NT2/D1 (cell line): ENCODE measurements at places on chromosomes 3 and 15.

DNA sequence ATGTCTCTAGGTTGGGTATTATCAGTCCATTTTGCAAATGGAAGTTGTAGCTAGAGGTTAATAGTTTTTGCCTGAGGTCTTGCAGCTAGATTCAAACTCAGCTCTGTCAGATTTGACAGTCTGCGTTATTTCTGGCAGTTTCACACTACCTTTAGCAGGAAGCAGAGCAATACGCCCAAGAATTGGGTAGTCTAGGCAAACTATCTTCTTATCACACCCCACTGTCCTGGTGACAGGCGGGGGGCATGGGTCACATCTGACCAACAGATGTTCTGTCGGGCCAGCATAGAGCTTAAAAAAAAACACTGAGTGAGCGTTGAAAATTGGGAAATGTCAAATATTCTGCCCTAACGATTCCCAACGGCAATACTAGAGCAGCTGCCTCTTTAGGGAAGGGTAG lies 5.7 kb downstream of the GPR160 start:
- DNase-seq: no peak

DNA sequence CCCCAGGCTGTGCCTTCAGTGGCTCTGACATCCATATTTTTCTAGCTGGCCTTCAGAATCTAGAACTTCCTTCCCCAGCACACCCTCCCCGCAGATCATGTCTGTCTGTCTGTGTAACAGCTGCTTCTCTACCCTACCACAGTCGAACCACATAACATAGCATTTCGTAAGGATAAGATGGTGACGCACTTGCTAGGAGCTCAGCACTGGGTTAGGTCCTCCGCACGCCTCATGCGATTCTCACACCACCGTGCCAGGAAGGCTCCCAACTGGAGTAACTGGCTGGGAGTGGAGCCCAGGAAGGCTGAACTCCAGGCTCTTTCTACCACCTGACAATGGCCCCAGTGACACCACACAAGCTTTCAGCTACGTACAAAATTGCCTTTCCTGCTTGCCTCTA lies 168.6 kb downstream of the STT3B start:
- no peak for DNase-seq

- DNase-seq: peak; percentile 55
These were observed 388.2 kb upstream of the AGTR1 start for GRCh38 chr3:148309390-148310035.

DNA sequence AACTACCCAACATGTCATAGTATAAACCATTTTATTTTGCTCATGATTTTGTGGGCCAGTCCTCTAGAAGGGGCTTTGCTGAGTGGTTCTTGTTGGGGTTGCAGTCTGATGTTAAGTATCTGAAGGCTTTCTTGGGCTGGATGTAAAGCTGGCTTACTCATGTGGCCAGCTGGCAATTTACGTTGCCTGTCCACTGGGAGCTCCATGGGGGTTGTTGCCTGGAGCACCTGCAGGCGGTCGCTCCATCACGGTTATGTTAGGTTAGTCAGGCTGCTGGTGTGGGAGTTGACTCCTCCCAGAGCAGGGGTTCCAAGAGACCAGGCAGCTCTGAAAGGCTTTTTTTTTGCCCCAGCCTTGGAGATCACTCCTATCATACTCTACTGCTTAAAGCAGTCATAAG lies 98.1 kb downstream of the NR1D2 start:
- DNase-seq: no peak

GRCh38 chr3:189394599-189395121 lies 222.9 kb downstream of the TPRG1 start:
- DNase-seq: no peak

DNA sequence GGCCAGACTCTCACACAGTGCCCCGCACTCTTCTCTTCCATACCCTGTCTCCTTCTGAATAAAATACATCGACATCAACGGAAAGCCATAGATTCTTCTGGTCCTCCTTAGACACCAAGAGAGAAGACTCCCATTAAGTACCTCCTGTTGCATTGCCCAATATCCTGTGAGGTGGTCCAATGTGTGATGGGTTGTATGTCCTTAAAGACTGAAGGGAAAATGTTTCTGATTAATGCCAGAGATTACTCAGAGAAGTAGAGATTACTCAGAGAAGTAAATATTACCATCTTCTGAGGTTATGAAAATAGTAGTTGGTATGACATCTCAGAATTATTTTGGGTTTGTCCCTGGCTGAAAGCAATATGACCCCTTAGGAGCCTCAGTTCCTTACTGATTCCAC lies 60.8 kb upstream of the GALNT15 start:
- DNase-seq: no peak

DNA sequence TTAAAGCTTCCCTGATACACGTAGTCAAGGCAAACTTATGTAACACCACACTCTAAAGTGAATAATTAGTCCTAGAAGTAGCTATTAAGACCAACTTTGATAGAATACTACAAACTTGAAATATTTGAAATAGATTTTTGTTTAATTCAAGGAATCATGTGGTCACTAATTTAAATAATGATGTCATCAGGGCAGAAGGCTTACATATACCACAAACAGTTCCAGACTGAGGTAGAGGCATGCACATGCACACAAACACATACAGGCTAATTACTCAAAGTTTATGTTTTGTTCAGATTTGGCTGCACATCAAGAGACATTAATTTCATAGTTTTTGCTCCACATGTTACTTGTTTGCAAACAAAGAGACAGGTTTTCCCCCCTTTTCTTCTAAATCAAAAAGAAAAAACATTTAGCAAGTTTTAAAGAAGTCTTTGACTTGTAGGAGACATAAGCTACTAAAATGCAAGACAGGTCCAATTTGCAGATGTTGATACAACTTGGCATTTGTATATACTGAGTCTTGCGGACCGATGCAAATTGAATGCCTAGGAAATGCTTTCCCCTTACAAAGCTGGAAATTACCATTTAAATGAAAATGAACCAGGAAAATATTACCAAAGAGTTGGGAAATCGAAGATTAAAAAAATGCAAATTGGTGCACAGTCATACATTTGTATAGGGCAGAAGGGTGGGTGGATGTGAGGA lies 594.8 kb downstream of the MAGI1 start:
- DNase-seq: no peak

GRCh38 chr15:95604634-95605036 lies 725.9 kb upstream of the NR2F2 start:
- no peak for DNase-seq

DNA sequence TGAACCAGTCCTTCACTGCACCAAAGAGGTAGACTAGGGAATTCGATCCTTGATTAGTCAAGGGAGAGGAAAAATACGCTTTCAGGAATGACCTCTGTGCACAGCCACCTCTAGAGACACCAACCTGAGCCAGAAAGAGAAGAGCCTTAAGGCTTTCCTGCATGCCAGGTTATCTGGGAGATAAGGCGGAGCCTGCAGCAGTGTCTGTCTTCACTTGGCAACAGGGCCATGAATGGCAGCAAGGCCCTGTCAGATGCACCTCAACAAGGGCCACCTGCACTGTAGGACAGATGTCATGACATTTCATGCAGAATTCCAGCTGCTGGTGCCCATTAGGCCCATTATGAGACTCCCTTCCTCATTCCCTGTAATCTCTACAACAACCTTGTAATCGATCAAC lies 88.1 kb downstream of the MEX3B start:
- no peak for DNase-seq
